Transverse colon (tissue), 4 donors: ENCODE measurements at places on chromosomes 13 and 19.
A peak's percentile ranks its signal among the peaks of the same experiment; 100 is the strongest.

DNA sequence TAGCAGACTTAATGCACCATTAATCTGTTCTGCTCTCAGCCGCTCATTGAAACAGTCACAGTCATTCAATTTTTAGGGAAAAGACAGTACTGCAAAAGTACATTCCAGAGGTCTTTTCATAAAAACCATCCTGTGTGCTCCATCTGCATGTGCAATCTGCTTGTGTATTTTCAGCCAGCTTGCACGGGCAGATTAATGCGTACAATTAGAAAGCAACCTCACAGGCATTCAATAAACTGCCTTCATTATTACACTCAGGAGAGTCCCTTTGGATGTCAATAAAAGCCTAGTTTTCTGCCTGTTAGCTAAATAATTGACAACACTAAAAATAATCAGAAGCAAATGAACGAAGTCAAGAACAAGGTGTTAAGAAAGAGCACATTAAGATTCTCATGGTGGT, 41.9 kb downstream of the EPSTI1 start:
- no peak overlapping the region for H3K4me3 ChIP-seq
- DNase-seq = no peak
- H3K36me3 ChIP-seq = no peaks in the 10 kb centered on the region

DNA sequence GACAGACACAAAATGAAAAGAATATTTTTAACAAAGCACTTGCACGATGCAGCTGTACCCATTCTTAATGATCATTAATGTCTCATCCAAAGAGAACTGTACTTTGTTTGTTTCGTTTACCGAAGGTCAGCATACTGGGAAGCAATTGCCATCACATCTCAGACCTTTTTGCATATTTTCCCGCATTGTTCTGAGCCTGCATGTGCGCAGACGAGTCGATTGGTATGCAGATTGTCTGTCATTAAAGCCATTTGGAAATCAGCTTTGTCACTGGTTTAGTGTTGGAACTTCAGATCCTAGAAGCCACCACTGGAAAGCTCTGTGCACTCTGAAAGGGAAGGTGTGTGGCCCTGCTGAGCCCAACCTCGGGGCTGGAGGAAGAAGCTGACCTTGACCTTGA, 15.6 kb downstream of the SPACA7 start:
- H3K27me3 ChIP-seq = no peaks in the 10 kb centered on the region
- no peak overlapping the region for H3K27ac ChIP-seq
- no peaks in the 10 kb centered on the region for H3K36me3 ChIP-seq
- no peak overlapping the region for H3K4me3 ChIP-seq
- DNase-seq = no peak

- no peak overlapping the region for H3K4me3 ChIP-seq
- H3K4me1 ChIP-seq = no peaks in the 10 kb centered on the region
- H3K27ac ChIP-seq = no peak overlapping the region
- H3K36me3 ChIP-seq = no peaks in the 10 kb centered on the region
Observed at GRCh38 chr13:33636243-33636642, 181.7 kb upstream of the RFC3 start.

- DNase-seq = peak; percentile 64
- peak overlapping the region; percentile 63 for H3K27ac ChIP-seq
- peaks cover 27% of the 10 kb centered on the region for H3K4me1 ChIP-seq
- H3K27me3 ChIP-seq = peaks cover 24% of the 10 kb centered on the region
- H3K4me3 ChIP-seq = peak overlapping the region; percentile 52
Observed at GRCh38 chr13:112893570-112894422, 75.2 kb upstream of the MCF2L start.

DNA sequence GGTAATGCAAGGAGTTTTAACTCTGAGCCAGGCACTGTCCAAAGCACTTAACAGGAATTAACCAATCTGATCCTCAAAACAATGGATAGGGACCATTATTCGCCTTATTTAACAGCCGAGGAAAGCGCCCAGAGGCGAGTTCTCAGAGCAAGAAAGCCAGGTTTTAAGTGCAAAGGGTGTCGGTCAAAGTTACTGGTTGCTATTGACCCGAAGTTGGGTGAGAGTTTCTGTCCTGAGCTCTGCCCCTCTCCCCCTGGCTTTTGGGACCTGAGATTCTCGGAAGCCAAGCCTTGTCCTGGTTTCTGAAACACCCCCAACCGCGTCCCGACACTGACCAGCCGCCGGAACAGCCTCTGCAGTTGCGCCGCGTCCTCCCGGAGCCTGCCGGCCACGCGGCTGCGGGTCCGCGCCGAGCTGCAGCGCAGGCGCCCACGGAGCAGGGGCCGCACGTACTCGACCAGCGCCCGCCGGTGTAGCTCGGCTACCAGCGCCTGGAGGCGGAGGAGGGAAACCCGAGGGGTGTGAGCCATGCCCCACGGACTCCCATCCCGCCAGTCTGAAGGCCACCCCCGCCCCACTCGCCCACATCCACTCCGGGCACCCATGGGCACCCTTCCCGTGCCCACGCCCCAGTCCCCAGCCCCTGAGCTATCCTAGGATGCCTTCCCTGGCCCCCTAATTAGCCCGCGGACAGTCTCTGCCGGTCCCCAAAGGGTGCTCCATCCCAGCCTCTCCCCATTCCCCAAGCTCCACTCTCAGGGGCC, 27.8 kb downstream of the EXOC3L2 start:
- no peak overlapping the region for H3K27ac ChIP-seq
- H3K4me1 ChIP-seq = no peaks in the 10 kb centered on the region
- DNase-seq = no peak
- H3K36me3 ChIP-seq = no peaks in the 10 kb centered on the region
